ENCODE measurements at places on chromosomes 7 and 10.

GRCh38 chr10:110765513-110766319, 106.0 kb upstream of the PDCD4 start:
- DNase-seq = no peak

DNA sequence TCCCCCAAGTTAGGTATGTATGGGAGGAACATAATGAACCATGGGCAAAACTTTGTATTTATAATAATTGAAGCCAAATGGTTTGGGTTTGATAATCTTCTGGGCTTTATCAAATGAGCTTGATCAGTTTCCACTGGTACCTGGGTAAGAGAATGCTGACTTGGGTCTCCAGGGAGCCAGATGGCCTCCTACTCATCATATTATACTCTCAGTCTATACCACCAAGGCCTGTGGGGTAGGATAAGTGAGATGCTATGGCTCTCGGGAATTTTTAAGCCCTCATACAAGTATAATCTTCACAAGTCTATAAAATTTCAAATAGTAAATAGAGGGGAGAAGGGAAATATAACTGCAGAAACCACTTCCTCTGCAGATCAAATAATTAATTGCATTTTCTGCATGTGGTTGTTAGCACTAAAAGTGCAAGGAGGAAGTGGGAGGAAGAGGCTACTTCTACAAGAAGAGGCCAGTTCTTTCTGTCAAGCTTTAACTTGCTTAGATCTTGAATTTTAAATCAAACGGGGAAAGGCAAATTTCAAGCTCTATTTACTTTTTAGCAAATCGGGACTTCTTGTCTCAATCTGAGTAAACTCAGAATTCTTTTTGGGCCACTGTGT, 349.0 kb downstream of the SORCS1 start:
- DNase-seq = no peak

- DNase-seq = no peak
Measured at GRCh38 chr10:63142136-63142535, 9.0 kb downstream of the NRBF2 start.

GRCh38 chr10:126729314-126729870, 58.9 kb upstream of the C10orf90 start:
- no peak for DNase-seq

GRCh38 chr7:2459674-2460073, 16.5 kb downstream of the GRIFIN start:
- DNase-seq = no peak

- DNase-seq = peak; percentile 6
Measured at GRCh38 chr10:132712743-132713142, 73.2 kb downstream of the NKX6-2 start.

- peak; percentile 76 for DNase-seq
Measured at GRCh38 chr10:69413221-69413865, 3.4 kb downstream of the TACR2 start.

- no peak for DNase-seq
Measured at GRCh38 chr7:101238226-101239182, 902 bp upstream of the CLDN15 start.

GRCh38 chr7:45057878-45058277, 30.9 kb downstream of the NACAD start:
- DNase-seq = no peak

DNA sequence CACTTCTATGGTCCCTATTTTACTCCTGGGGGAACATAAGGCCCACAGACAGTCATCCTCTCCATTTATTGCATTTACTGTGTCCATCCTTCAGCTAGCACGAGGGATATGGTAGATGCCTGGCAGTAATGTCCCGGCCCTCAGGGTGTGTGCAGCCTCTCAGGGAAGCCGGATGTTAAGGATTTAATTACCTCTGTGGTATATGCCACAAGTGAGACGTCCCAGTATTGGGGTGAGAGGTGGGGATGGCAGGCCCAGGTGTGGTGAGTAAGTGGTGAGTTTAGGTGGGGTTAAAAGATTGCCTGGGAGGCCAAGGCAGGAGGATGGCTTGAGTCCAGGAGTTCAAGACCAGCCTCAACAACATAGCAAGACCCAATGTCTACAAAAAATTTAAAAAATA, 144.9 kb downstream of the SH3PXD2A start:
- DNase-seq = no peak
